SJSA1 (cell line): ENCODE measurements at places on chromosomes 12 and 14.

DNA sequence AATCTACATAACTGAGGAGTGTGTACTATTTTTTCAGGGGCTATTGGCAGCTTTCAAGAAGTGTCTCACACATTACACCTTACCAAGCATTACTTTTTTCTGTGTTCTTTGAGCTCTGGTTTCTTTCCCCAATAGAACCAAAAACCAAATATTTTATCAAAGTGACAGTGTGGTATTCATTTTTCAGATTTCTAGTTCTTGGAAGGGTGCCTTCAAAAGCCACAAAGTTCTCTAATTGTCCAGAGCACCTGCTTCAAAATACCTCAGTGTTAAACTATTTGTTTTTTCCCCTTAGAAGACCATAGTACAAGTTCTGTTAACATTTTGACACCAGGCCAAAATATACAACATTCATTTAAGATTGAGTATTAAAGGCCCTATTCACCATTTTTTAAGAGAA lies 515.7 kb downstream of the ETNK1 start:
- DNase-seq = no peak

DNA sequence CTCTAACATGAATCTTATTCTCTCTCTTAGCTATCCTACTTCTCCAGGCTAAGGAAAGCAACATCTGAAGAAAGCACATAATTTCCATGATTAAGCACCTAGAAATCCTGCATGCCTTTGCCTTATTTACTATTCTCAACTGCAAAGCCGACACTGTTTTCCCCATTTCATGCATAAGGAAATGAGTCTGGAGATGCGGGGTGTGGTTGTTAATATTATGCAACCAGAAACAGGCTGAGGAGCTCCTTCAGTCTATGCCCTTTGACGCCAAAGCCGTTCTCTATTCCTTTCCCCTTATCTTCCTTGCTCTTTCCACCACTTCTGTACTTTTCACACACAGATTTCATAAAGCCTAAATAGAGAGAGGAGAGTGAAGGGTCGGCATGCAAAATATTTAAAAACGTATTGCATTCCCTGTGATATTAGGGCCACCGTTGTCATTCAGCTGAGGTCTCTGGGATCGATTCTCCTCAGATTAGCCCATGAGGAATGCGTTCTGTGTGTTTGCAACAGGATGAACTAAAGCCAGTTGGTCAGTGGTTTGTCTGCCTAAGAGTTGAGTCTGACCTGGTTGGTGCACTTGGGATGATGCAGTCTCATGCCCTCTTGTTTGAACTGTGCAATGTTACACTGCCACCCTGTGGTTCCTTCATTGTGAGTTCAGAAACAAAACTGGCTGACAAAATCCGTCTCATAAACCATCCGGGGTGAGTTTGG lies 53.1 kb upstream of the PLEKHG7 start:
- peak; percentile 35 for DNase-seq

DNA sequence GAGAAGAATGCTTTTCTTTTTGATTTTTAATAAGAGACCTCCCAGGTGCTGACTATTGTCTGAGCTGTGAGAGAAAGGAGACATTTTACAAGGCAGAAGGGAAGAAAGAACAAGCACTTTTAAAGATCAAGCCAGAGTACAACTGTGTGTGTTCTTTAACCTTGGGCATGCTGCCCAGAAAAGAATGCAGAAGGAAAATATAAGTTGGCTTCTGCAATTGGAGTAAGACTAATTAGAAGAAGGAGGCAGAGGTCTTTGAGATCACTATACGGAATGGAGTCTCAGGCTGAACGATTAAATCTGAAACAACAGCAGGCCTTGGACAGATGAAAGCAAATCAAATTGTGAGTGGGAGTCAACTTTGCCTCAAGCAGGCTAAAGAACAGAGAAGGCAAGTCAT lies 230.5 kb downstream of the ATP23 start:
- no peak for DNase-seq

GRCh38 chr12:12715459-12716150 lies 1.6 kb upstream of the CDKN1B start:
- DNase-seq = peak; percentile 51
